GM12865 (cell line): ENCODE measurements at places on chromosomes 7 and 10.

GRCh38 chr7:91289633-91290254 lies 25.5 kb downstream of the FZD1 start:
- no peak for DNase-seq

- no peak for DNase-seq
These were observed 123.6 kb downstream of the LYZL1 start for GRCh38 chr10:29412485-29412884.

DNA sequence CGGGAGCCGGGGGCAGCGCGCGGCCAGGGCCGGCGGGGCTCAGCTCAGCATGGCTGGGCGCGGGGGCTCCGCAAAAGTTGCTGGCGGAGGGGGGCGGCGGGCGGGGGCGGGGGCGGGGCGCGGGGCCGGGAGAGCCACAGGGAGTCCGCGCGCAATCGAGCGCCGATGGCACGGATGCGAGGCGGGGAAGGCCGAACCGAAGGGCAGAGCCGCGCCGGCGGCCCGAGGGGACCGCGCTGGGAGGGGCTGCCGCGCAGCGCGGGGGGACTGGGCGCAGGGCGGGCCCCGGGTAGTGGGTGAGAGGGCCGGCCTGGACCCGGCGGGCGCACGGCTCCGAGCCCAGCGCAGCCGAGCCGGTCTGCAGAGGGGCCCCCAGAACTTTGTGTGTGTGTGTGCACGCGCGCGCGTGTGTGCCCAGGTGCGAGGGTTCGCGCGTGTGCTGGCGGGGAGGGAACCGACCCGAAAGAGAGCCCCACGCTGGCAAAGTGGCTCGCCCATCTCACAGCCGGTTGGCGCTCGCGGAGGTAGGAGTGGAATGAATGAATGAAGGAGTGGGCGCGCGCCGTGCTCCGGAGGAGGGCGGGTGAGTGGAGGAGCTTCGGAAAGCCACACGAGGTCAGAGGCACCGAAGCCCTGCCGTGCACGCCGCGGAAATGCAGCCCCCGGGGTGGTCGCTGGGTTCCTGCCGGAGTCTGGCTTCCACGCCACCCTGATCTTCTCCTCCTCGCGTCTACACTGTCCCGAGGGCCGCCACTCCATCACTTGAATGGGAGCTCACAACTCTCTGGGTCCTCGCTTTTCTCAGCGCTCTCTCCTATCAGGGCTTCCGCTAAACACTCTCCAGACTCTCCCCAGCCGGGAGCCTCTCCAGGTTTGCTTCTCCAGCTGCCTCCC lies at the start of gene HIPK2:
HIPK2 (minus strand) TSS at position 51 of the 894 bp plus-strand sequence. CDS start 375 bp downstream, outside the sequence.
- peak; percentile 85 for DNase-seq

- no peak for DNase-seq
These were observed 929 bp downstream of the HOXA6 start for GRCh38 chr7:27146491-27147198.
